ENCODE measurements at places on chromosomes 1 and 21. TPM values are rescaled to one million over a fixed set of nuclear protein-coding genes. Genes with fewer than 3 reads are reported as not detected.

GRCh38 chr1:22142315-22143064 lies 407 bp downstream of the WNT4 start:
- peak overlapping the region; percentile 17 for H3K4me3 ChIP-seq
- H3K27me3 ChIP-seq: peaks cover 57% of the 10 kb centered on the region
- H3K36me3 ChIP-seq: no peaks in the 10 kb centered on the region
- no peak for DNase-seq
- H3K4me1 ChIP-seq: peaks cover 12% of the 10 kb centered on the region

- DNase-seq: no peak
- no peaks in the 10 kb centered on the region for H3K4me1 ChIP-seq
- H3K36me3 ChIP-seq: peaks cover 3% of the 10 kb centered on the region
- no peak overlapping the region for H3K27ac ChIP-seq
Measured at GRCh38 chr1:109105881-109106280, 8.0 kb upstream of the ELAPOR1 start.

DNA sequence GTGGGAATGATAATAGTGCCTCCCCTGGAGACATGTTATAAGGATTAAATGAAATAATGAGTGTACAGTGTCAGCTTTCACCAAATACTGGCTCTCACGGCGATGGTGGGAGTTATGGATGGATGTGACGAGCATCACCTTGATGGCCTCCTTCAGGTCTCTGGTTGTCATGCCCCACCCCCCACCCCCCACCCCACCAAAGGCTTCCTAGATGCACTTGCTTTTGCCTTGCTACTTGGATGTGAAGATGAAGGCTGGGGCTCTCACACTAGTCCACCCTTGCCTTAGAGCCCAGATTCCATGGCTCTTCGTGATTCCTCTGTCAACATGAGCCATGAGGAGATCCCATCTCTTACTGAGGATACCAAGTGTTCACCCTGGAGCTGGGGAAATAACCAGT lies 412.3 kb downstream of the NPHP4 start:
- H3K36me3 ChIP-seq: no peaks in the 10 kb centered on the region
- no peak overlapping the region for H3K4me3 ChIP-seq
- no peaks in the 10 kb centered on the region for H3K4me1 ChIP-seq
- no peak overlapping the region for H3K27ac ChIP-seq
- no peak for DNase-seq

DNA sequence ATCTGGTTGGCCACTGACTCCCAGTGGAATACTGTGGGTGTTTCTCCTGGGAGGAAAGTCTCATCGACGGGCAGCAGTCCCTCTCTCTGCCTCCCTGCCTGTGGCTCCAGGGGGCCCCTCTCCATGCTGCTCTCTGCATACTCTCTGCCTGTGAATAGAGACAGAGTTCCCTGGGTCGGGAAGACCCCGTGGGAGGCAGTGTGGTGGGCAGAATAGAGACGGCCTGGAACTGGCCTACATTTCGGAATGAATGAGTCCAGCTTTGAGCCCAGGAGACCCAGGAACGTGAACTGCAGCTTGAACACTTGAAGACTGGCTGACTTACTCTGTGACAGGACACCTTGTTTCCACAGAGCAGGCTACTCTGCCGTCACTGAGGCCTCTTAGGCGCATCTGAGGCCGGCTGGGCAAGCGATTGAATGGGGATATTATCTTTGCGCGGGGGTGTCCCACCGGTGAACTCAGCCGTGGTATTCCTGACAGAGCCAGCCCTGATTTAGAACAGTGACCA lies 64.0 kb downstream of the KIF21B start:
- no peak overlapping the region for H3K27ac ChIP-seq
- no peak for DNase-seq
- no peaks in the 10 kb centered on the region for H3K4me1 ChIP-seq
- H3K36me3 ChIP-seq: no peaks in the 10 kb centered on the region
- no peak overlapping the region for H3K4me3 ChIP-seq
- H3K27me3 ChIP-seq: peaks cover 2% of the 10 kb centered on the region

- H3K27ac ChIP-seq: no peak overlapping the region
- no peak overlapping the region for H3K4me3 ChIP-seq
- no peaks in the 10 kb centered on the region for H3K4me1 ChIP-seq
- no peaks in the 10 kb centered on the region for H3K27me3 ChIP-seq
- no peaks in the 10 kb centered on the region for H3K36me3 ChIP-seq
Measured at GRCh38 chr21:39489380-39489924, 37.7 kb downstream of the SH3BGR start.

DNAJC28 gene
- 2.1 TPM for total RNA-seq

CELF3 gene
- not detected for total RNA-seq

DYNLT5 gene
- not detected for total RNA-seq

PDC gene
- total RNA-seq: not detected
